ENCODE measurements at places on chromosomes 2 and 18.

GRCh38 chr18:2325308-2325849, 245.9 kb downstream of the METTL4 start:
- DNase-seq = no peak

GRCh38 chr2:196399096-196399495, 227.7 kb upstream of the STK17B start:
- no peak for DNase-seq

DNA sequence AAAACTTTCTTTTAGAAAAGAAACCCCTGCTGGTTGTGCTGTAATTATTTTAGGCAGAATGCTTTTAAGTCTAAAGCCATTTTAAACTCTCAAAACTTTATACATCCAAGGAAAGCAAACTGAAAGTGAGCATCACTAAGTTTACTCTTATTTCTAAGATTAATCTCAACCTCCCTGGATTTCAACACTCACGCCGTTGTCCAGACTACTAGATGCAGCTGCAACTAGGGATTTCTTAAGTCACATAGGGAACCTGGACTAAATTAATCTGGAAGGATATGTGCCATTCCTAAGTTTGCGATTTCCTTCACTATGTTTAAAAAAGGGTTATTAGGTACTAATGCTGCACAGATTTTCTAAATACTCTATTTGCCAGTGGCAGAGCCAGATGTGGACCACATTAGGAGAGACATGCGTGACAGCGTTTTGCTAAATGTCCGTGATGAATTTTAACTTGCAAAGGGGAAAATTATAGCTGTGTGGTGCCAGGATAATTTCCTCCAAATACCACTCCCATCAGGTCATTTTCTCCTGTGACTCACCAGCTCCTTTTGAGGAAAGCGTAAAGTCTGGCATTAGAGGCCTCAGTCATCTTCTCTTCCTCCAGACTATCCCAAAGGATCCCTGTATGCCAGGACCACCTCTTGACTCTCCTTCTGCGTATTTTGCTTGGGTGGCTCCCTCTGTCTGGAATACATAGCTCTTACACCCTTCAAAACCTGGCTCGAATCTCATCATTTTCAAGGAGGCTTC, 143.7 kb downstream of the ATL2 start:
- no peak for DNase-seq

GRCh38 chr2:158998551-158999248, 30.3 kb downstream of the TANC1 start:
- DNase-seq = no peak
